ENCODE measurements at places on chromosomes 6 and 20.
A peak's percentile ranks its signal among the peaks of the same experiment; 100 is the strongest.

GRCh38 chr6:95240514-95240913, 336.8 kb upstream of the MANEA start:
- no peak for DNase-seq

- DNase-seq: peak; percentile 2
Measured at GRCh38 chr6:166237617-166238016, 70.0 kb upstream of the TBXT start.

- no peak for DNase-seq
Measured at GRCh38 chr6:399785-400534, 8.4 kb downstream of the IRF4 start.

GRCh38 chr6:63368347-63368746, 48.6 kb upstream of the LGSN start:
- DNase-seq: no peak

DNA sequence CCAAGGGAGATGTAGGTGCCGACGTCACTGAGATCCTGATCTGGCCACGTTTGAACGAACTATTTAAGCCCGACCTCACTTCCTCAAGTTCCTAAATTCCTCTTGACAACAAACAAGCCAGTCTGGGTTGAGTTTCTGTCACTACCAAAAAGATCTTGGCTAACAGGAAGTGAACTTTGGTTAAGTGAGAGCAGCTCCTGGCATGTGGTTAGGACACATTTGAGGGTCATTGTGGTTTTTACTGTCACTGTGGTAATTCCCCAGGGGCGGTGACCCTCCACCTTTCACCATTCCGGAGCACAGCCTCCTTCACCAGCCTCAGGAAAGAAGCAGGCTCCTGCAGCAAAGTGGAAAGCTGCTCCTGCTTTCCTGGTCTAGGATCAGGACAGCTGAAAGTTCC, 43.1 kb upstream of the ZNF831 start:
- DNase-seq: no peak

DNA sequence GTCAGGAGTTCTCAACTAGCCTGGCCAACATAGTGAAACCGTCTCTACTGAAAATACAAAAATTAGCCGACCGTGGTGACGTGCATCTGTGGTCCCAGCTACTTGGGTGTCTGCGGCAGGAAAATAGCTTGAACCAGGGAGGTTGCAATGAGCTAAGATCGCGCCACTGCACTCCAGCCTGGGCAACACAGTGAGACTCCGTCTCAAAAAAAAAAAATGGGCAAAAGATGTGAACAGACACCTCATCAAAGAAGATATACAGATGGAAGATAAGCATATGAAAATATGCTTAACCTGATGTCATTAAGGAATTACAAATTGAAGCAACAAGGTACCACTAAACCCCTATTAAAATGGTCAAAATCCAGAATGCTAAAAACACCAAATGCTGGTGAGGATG, 9.2 kb upstream of the HSPA12B start:
- no peak for DNase-seq

DNA sequence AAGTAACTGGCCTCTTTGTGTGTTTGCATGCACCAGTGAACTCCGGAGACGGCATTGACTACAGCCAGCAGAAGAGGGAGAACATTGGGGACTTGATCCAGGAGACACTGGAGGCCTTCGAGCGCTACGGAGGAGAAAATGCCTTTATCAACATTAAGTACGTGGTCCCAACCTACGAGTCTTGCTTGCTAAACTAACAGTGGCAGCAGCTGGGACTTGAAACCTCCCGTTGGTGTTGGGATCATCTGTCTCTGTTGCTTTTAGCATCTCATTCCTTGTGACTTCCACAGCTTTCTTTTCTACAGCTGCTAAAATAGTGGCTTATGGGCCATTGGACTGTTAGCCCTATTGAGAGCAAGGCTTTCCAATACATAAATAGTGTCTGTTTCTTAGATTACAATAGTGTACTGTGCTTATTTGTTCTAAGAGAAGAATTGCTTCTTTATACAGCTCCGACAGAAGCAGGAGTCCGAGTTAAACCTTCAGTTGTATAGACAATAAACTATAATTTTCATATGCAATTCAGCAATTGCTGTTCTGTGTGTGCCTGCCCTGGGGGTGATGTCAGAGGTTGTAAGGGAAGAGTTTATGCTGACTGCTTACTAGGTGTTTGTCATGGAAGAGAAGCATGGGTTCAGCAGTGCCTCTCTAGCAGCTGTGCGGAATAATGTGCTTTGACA, 99.6 kb upstream of the QKI start:
- no peak for DNase-seq

DNA sequence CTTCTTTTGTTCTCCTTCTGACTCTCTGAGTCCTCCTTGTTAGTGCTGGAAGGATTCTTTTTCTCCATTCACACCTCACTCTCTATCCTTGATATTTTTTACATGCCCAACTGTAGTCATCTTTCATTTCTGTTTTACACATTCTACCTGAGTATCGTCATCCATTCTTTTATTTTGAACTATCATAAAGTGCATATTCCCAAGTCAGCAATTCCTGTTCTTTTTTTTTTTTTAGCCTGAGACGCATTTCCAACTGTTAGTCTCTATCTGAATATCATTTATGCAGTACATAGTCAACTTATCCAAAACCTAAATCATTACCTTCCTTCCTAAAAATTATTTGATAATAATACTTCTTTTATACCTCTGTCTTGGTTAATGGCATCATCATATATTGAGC, 207.5 kb downstream of the NKAIN2 start:
- DNase-seq: no peak

GRCh38 chr20:4937407-4938319, 63.6 kb downstream of the SLC23A2 start:
- no peak for DNase-seq

- DNase-seq: no peak
Measured at GRCh38 chr6:24920136-24920535, 15.6 kb downstream of the RIPOR2 start.

GRCh38 chr6:72649032-72649984, 27.4 kb downstream of the KCNQ5 start:
- peak; percentile 85 for DNase-seq

DNA sequence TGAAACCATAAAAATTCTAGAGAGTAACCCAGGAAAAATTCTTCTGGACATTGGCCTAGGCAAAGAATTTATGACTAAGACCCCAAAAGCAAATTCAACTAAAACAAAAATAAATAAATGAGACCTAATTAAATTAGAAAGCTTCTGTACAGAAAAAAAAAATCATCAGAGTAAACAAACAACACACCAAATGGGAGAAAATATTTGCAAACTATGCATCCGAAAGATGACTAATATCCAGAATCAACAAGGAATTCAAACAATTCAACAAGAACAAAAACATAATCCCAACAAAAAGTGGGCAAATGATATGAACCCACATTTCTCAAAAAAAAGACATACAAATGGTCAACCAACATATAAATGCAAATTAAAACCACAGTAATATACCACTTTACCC, 242.6 kb upstream of the CDYL start:
- DNase-seq: peak; percentile 65

DNA sequence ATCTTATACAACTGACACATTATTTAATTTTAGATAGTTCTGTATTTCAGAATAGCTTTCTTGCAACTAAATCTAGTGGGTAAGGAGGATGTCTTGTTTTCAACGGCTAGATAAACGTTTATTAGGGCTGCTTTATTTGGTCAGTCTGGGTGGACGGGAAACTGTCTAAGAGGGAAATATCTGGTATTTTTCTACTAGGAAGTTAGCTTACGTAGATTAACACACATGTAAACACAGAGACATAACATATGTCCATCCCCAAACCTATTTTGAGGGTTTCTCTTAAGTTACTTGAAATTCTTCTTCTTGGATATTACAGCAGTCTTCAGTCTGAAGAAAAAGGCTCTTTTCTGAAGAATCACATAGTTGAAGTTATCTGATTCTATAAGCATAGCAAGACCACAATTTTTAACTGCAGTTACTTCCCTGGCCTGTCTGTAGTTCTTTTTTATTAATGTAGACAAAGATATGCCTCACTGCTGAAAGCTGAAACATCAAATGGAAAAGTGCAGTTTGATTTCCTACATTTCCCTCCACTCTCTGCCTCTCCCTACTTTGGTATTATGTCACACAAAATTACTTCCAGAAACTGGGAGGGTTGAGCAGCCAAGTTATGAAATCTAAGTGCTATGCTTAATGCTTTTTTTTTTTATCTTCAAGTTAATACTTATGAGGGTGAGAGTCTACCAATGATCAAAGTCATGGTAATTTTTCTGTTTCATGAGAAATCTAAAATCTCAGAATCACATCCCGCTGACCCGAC, 37.4 kb downstream of the PLAGL1 start:
- DNase-seq: no peak

DNA sequence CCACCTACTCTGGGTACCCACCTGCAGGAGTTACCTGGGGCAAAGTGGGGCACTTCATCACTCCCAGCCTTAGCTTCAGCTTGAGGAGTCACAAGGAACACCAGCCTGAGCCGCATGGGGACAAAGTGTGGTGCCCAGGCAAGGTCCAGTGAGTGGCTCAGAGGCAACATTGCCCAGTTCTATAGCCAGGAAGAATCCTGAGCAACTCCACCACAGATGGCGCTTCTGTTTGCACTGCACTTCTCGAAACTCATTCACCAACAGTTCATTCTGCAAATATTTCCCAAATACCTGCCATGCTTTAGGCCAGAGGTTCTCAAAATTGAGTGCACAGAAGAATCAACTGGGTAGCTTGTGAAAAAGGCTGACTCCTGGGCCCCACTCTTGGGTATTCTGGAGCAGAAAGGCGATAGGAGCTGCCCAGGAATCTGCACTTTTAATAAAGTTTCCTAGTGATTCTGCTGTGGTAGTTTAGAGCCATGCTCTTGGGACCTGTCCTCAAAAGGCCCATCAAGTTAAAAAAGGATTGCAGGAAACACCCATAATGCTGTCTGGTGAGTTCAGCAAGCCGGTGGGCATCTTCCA, 83.1 kb downstream of the VEGFA start:
- DNase-seq: peak; percentile 50

DNA sequence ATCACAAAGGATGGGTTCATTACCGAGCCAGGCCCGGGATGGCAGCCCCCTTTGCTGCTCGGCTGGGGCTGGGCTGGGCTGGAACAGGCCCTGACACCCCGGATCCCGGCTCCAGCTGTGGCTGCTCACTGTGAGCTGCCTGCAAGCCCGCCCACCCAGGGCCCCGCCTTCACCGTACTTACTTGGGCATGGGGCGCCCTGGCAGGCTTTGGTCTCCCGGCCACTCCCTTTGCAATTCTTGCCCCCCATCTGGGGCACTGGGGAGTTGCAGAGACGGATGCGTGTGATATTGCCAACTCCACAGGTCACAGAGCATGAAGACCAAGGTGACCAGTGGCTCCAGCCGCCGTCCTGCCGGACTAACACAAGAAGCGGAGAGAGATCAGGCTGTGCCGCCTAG, 16.7 kb downstream of the THBS2 start:
- DNase-seq: no peak

DNA sequence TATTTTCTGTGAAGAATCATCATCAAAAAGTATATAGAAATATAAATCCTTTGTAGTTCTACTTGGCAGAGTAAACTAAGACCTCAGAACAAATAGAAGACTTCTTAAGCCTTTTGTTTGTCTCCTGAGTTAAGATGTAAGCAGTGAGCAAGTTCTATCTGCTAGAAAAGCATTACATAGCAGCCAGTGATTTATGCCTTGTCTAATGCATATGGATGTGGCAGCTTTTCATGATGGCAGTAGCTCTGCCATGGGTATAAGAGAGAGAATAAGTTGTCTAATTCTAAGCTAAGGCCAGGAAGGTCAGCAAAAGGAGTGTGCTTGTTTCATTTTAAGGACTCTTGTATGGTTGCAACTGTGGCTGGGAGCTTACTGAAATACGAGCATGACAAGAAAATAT, 920.2 kb downstream of the GRIK2 start:
- no peak for DNase-seq

GRCh38 chr20:51607170-51607569, 64.7 kb upstream of the NFATC2 start:
- DNase-seq: no peak

GRCh38 chr6:66940003-66940402, 1233.0 kb upstream of the EYS start:
- no peak for DNase-seq

- no peak for DNase-seq
Measured at GRCh38 chr6:41355952-41356351, 20.5 kb downstream of the NCR2 start.

GRCh38 chr6:37602801-37603200, 94.9 kb downstream of the MDGA1 start:
- DNase-seq: no peak

DNA sequence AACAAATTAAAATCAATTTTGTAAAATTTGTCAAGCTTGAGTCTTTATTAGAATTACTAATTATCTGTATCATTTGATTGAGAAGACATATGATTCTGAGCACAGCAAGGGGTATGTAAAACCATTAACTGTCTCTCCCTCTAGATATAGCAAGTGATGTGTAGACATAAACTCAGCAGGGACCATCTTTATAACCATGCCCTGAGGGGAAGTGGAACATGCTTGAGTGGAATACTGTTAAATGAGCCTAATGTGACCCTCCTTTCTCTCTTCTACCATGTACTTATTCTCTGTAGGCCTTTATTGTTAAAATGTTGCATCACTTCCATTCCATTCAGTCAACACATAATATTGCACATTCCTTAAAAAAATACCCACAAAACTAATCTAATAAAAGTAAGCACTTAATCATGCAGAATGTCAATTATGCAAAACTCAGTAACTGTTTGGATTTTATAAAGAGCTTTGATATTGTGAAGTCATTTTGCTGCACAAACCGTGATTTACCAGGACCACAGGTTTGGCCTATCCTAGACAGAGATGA, 896.6 kb upstream of the MANEA start:
- no peak for DNase-seq

DNA sequence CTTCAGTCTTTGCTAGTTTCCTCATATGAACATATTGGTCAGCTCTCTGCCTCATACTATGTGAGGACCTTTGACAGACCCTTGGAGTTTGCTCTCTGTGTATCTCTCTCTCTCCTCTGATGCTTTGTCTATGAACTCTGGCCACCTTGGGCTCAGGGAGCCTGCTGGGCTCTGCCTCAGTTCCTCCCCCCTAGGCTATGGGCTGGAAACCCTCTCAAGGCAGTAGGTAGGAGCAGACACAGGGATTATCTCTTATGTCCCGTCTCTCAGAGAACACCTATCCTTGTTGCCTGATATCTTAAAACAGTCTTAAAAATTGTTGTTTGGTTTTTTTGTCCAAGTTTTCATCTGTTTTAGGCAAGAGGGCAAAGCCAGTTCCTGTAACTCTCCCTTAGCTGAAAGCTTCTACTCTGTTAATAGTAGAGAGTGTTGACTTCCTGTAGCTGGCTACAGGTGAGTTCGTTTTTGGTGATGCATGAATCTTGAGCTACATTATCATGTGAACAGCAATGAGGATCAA, 68.3 kb downstream of the BCAS1 start:
- DNase-seq: no peak

All from EH (cell line).